Fibroblast of villous mesenchyme (primary cell): ENCODE measurements at places on chromosomes 2 and 18. TPM values are rescaled to one million over a fixed set of nuclear protein-coding genes. Genes with fewer than 3 reads are reported as not detected.

Gene SLC9A2
- total RNA-seq: not detected in 2 replicates

DNA sequence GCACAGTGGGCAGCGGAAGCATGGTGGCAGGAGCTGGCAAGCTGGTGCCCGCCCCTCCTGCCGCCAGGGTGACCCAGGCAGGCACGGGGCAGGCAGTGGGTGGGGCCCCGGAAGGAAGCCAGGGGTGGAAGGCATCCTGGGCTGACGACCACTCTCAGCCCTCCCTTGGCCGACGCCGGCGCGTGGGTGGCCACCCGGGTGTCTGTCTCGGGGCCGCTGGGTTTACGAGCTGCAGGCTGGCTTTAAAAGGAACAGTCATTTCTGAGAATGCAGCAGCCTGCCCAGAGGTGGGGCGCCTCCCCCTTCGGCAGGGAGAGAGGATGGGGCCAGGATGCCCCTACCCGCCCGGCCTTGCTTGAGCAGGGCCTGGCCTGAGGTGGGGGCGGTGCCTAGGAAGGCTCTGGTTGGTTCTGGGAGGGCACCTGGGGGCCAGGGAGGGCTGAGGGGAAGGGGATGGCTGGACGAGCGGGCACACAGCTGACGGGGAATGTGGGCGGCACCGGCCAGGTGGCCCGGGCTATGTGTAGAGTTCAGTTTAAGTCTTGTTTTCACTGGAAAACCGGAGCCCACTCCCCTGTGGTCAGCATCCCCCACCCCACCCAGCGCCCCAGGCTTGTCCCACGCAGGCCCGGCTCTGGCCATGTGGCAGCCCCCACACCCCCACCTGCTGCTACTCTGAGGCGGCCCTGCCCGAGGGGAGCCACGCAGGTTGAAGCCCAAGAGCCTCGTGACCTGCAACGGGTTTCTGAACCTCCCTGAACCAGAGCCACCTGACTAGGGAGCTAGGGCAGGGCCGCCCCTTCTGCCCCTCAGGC is 6.3 kb downstream of the BOK start:
- DNase-seq: peak; percentile 65

DNA sequence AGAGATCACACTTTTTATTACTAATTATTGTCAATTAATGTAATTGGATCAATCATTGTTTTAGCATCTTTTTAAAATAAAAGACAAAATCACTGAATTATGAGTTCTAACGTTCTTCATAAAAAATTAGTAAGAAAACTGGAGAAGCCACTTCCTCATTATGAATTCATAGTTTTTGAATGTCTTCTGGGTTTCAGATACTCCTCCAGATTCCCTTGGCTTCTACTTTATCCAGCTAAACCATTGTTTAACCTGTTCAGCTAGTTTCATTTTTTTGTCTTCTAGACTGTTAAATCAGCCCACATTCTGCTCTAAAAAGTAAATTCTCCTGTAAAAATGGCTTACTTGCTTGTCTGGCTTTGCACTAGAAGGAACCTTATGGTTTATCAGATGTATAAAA is 753.4 kb upstream of the ACVR2A start:
- DNase-seq: no peak

GRCh38 chr2:120760446-120761135 is 24.9 kb downstream of the GLI2 start:
- DNase-seq: peak; percentile 86

DNA sequence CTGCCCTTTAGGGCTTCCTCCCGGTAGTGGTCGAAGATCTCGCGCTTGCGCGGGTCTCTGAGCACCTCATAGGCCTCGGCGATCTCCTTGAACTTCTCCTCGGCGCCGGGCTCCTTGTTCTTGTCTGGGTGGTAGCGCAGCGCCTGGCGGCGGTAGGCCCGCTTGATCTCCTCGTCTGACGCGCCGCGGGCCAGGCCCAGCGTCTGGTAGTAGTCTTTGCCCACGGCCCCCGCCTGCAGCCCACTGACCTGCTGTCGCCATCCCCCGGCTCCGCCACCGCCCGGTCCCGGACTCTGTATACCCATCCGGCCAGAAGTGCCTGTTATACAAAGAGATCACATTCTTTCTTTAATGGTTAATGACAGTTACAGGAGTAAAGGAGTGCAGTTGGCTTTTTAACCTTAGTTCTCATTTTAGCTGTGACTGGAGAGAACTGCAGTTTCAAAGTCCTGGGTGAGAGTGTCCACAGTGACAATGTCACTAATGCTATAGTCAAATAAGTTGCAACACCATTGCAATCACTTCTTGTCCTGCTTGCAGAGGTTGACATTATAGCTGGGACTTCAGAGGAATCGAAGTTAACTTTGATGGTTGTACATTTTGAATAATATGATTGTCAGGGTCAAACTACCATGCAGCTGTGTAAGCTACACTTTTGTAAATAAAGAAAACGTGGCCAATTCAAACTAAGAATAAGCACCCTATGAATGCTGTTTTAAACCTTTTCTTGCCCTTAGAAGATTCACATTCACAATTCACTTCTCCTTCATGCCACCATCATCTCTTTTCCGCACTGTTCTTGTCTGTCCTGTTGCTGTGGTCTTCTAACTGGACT is 35.3 kb upstream of the CAVIN2 start:
- DNase-seq: no peak

Gene TEX44
- total RNA-seq: not detected in 2 replicates

GRCh38 chr18:46293742-46294181 is 189.6 kb downstream of the HAUS1 start:
- DNase-seq: no peak

- DNase-seq: peak; percentile 19
These were observed 95.3 kb downstream of the SMC6 start for GRCh38 chr2:17658251-17658843.

Gene HRH4
- under 0.01 TPM in 1 of 2 replicates, not detected in the other for total RNA-seq

DNA sequence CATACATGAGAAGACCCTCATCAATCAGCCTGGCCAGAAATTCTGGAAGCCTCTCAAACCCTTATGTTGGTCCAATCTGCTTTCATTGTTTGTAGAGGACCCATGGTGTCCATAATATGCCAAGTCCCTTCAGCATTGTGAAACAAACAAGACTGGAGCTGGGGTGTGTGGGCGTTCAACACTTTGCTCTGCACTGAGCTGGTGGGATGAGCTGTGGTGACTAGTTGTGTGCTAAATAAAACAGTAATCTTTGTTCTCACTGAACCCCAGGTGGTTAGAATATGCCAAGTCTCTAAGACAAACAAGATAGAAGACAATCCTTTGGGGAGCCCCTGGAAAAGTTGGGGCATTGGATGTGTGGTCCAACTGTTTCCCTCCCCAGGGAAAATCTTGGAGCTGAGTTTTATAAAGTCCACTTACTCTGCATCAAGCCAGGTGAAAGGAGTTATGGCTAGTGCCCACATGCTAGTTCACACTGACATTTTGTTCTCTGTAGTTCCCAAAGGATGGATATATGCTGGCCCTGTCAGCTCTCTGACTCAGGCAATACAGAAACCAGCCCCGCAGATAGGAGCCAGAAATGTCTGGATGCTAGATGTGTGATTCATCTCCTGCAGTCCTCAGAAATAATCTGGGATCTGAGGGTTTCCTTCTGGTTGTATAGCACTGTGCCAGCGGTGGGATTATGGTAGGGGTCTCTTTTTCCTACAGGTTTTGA is 260.2 kb downstream of the TMX3 start:
- peak; percentile 68 for DNase-seq

Gene IL36B
- total RNA-seq: not detected in 2 replicates

Gene C2orf66
- total RNA-seq: under 0.01 TPM in 1 of 2 replicates, not detected in the other

DNA sequence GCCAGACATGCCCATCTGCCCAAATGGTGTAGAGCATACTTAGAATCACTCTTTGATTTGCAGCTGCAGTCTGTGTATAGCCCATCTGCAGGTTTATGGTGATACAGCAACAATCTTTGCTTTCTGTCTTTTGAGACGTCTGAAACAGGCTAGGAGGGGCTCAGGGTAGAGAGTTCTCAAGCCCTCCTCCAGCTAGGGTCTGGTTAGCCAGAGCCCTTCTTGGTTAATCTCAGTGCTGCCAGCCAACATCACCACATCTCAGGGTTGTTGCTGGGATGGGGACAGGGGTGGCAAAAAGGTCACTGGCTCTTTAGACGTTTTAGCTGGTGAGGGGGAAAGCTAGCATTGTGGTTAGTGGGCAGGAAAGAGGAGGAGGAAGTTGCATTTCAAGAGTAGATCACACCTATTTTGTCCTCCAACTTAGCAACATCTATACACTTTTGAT is 136.6 kb upstream of the ACAA2 start:
- no peak for DNase-seq

GRCh38 chr2:239661334-239662312 is 260.8 kb upstream of the HDAC4 start:
- DNase-seq: no peak

Gene CYRIA
- total RNA-seq: 0.43 and 0.97 TPM in 2 replicates

DNA sequence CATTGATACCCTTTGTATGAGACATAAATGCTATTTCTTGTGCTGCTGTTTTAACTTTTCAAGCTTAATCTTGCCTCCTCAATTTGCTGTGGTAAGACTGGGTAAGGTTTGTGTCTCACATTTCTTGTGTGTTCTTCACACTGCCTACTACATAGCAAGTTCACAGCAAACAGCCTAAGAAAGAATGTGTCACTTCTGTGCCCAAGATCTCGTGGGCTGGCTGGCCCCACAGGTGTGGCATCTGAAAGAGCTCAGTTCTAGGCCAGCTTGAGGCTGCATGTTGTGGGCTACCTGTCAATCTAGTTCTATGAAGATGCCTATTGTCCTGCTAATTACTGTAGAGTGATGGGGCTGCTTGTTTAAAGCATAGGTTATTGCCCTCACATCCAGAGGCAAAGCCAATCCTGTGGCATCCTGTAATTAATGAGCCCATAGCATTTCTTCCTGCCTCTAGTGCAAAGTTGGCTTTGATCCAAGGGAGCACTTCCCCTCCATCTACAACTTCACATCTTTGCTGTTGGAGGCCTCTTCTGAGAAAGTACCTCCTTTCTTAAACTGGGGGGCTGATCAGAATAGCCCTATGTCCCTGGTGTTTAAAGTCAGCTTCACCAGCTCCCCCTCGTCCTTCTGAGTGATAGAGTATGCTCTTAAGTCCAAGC is 40.9 kb upstream of the ASPRV1 start:
- DNase-seq: no peak

Gene IL36RN
- not detected in 2 replicates for total RNA-seq
